ENCODE measurements at places on chromosomes 12 and 14.

DNA sequence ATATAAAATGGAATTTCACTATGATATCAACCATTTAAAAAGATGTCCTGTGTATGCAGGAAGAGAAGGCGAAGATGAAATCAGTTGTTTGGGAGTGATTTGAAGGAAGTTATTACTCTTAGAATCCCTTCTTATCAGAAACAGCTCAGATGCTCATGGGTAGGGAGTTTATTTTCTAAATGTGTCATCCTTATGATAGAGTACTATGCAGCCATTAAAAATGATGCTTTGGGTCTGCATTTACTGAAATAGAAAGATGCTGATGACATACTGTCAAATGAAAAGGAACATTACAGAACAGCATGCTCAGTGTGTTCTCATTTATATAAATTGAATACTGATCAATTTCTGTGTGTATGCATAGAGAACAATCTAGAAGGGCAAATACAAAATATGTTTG, 69.8 kb upstream of the MED13L start:
- no peak for DNase-seq

DNA sequence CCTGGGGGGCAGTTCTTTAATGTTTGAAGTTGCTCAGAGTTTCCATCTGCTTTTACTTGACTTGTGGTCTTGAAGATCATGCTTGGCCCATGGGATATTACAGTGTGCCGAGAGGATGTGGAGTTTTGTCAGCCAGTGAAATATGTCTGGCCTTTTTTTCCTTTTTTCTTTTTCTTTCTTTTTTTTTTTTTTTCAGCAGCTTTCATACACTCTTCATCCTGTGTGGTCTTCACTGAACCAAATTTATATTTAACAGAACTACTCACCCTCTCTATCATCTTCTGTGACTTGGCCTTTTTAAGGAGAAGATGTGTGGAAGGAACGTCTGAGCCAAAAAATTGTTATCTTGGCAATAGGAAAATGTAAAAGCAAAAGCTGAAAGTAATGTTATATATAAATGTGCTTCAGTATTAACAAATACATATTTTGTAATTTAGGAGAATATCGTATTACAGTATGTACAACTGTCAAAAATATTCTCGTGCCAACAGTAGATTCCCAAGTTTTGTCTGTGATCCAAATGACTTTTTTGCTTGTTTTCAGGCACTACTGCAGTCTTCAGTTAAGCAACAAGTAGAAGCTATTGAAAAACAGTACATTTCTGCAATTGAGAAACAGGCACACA, 200.6 kb downstream of the CCDC91 start:
- DNase-seq = no peak

DNA sequence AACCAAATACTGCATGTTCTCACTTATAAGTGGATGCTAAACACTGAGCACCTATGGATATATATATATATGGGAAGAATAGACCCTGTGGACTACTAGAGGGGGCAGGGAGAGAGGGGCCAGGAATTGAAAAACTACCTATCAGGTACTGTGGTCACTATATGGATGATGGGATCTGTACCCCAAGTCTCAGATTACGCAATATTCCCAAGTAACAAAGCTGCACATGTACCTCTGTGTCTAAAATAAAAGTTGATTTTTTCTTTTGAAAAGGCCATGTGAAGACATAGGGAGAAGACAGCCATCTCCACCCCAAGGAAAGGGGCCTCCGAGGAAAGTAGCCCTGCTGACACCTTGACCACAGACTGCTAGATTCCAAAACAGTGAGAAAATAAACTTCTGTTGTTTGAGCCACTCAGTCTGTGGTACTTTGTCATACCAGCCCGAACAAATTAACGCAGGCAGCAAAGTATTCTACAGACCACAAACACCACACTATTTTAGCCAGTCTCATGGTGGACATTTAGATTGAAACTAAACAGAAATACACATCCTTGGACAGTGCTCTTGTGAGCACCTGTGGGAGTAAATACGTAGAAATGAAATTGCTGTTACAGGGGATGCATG, 197.1 kb downstream of the EFCAB11 start:
- DNase-seq = no peak

GRCh38 chr12:89995870-89996269, 287.2 kb upstream of the ATP2B1 start:
- DNase-seq = no peak

DNA sequence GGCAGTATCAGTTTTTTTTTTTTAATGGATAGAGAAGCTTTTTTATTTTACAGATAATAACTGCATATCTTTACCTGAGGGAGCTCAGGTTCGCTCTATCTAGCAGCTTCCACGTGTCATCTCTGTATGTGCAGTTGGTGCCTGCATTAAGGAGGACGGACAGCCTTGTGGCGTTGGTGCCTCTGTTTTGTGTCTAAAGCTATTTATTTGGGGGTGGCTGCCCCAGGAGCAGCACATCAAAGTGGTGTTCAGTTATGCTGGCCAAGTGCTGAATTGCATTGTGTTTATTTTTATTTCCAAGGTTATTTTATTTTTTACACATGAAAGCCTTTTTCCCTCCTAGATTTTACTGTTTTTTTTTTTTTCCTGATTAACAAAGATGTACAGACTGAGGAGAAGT, 59.7 kb downstream of the RASSF3 start:
- DNase-seq = no peak

- DNase-seq = no peak
These were observed 157.9 kb upstream of the FKBP4 start for GRCh38 chr12:2636741-2637340.

GRCh38 chr12:20097626-20098025, 270.7 kb upstream of the PDE3A start:
- DNase-seq = no peak
